Stimulated activated CD8-positive, alpha-beta memory T cell treated with anti-CD3 and anti-CD28 coated beads, Interleukin-12 subunit alpha, Interleukin-12 subunit beta, amount 100 ng/mL, for 1 hour (primary cell): ENCODE measurements at places on chromosomes 5 and 9.

DNA sequence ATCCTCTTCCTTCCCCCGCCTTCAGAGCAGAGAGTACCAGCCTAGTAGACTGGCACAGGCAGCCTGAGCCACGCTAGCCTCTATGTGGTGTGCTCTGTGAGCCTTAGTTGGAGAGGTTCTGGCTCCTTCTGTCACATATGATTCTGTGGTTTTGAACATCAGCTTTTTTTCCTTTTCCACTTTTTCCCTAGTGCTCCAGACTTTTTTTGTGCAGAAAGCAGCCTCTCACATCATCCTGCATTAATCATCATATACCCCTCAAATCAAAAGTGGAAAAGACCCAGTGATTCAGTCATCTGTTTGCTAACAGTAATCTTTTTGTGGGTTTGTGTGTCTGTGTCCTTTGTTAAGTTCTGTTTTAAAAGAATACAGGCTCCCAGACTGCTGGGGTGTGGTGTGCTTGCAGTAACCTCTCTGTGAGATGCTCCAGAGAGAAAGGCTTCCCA, 663.9 kb upstream of the RGMB start:
- no peak for DNase-seq

DNA sequence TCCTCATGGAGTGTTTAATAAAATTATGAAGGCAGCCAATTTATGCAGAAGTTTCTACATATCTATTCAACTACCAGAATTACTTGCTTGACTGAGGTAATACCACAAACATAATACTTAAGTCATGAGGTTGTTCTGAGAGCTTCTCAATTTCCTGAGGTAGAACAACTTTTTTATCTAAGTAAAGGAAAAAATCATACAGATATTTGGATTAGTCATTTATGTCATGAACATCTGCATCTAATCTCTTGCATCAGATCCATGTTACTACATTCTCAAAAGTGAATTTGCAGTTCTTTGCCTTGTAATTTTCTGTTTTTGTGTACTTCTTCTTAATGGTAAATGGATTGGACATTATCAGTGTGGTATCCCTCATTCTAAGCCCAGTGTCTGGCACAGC, 60.4 kb upstream of the RGMB start:
- DNase-seq: no peak

GRCh38 chr9:15570769-15571168, 17.9 kb downstream of the CCDC171 start:
- no peak for DNase-seq

GRCh38 chr5:56019306-56020272, 24.8 kb upstream of the IL6ST start:
- DNase-seq: no peak

- no peak for DNase-seq
Measured at GRCh38 chr5:83256091-83256780, 178.9 kb downstream of the XRCC4 start.
